ENCODE measurements at places on chromosomes 4 and X.
A peak's percentile ranks its signal among the peaks of the same experiment; 100 is the strongest.

GRCh38 chr4:174275101-174275500 is 8.4 kb downstream of the FBXO8 start:
- no peak for DNase-seq

GRCh38 chr4:735583-735982 is 30.0 kb downstream of the PCGF3 start:
- no peak for DNase-seq

DNA sequence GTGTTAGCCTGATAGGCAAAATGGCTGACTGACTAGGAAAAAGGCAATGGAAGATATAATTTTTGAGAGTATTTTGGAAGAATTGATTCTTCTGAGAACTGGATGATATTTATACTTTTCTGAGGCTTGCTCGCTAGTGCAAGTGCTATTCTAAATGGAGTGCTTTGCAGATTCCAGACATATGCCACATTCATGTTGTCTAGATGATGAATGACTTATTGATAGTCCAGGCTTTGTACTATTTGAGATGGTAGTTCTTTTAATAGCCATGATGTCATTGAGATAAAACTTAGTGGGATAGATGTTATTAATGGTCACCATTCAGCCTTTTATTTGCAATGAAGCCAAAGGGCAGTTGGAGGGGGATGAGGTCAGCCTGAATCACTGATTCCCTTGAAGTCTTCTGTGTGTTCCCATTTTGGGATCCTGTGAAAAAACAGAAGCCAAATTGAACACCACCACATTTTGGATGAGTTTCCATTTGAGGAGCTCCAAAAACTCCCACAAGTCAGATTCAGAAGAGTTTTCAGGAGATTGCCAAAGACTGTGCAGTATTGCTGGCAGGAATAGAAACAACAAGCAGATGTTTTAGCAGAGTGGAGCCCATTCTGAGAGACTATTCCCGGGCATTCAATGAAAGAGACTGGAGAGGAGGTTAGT is 184.1 kb downstream of the IL1RAPL2 start:
- DNase-seq: no peak

- DNase-seq: no peak
Observed at GRCh38 chr4:123421227-123421936, 24.8 kb downstream of the SPRY1 start.

GRCh38 chrX:103248553-103248952 is 6.4 kb downstream of the TCEAL8 start:
- DNase-seq: no peak

DNA sequence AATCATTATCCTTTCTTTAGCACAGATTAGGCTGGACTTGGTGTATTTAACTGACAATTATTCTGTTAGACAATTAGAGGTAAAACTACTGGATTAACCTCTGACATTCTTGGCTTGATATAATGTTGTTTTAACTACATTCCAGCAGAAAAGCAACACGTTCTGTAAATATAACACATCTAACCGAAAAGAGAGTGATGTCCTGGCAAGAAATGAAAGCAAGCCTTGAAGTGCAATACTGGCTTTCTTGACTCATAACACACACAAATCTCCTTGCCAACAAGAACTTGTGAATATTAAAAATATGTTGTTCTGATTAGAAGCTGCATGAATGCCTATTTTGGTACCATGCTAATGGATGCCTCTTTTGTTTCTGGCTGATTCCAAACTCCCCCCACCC is 76.4 kb downstream of the EFHC2 start:
- DNase-seq: no peak

- no peak for DNase-seq
Observed at GRCh38 chr4:56127716-56128115, 179.0 kb downstream of the CEP135 start.

GRCh38 chr4:141132709-141133145 is 542 bp downstream of the RNF150 start:
- no peak for DNase-seq

DNA sequence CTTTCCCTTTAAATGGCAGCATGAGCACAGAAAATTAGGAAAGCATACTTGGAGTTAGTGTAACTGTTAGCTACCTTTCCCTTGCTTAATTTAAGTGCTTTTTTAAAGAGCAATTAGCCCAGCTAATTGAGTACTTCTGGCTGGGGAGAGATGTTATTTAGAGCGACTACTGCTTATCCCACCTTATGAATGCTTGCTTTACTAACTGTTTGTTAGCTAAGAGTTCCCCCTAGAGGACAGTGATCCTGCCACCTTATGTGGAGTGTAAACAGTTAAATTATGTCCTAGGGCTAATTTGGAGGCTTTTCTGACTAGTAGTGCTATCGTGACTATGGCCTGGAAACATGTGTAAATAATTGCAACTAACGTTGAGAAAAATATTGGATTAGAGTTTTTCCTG is 909.4 kb downstream of the FSTL5 start:
- DNase-seq: no peak

DNA sequence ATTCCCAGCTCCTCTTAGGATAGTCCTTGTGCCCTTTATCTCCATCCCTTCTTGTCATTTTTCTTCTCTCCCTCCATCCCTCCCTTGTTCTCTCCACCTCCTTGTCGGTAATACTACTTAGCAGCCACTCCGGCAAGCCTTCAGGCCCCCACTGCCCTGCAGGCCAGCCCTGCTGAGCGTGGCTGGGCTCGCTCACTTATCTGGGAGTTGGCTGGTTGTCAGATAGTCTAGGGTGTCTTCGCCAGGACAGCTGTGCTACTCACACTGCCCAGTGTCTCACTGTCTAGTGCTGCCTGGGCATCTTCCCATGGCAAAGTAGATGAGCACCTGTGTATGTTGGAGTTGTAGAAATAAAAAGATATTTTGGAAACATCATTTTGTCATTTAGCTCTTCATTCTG is 75.0 kb downstream of the STK32B start:
- no peak for DNase-seq

DNA sequence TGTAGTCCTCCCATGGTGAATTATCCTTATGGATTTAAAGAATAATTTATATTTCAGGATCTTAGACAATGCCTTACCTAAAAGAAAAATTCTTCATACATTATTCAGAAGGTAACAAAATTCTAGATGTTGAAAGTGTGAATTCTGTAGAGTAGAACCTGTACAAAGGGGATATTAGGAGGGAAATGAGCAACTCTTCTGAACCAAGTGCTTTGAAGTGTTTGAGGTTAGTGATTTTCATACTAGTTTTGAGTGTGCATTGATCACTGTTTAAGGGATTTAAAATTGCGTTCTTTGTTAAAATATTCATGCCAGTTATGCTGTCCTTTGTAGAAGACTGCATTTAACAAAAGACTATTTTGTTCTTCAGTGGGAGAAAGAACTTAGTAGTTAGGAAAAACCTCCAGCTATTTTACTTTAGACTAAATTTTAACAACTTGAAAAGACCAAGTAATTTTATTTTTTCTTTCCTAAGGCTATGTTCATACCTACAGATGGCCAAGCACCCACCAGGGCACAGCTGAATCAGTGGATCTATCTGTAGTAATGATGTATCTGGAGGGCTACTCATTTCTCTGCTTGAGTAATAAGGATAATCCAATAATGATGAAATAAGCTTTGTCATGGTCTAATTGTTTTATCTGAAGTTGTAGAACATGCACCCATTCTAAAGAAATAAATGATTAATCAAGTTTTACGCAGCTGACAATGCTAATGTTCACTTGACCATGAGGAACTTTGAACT is 134.3 kb upstream of the RPS6KA6 start:
- DNase-seq: no peak

DNA sequence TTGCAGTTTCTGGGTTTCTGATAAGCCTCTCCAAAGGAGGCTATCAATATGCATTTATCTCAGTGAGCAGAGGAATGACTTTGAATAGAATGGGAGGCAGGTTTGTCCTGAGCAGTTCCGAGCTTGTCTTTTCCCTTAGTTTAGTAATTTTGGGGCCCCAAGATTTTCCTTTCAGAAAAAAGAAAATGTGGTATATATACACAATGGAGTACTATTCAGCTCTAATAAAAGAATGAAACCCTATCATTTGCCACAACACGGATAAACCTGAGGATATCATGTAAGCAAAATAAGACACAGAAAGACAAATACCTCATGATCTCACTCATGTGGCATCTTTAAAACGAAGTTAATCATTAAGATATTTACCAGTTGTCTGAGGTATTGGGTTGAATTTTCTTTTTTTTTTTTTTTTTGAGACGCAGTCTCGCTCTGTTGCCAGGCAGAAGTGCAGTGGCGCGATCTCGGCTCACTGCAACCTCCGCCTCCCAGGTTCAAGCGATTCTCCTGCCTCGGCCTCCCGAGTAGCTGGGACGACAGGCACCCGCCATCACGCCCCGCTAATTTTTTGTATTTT is 540 bp downstream of the ZNF721 start:
- no peak for DNase-seq

DNA sequence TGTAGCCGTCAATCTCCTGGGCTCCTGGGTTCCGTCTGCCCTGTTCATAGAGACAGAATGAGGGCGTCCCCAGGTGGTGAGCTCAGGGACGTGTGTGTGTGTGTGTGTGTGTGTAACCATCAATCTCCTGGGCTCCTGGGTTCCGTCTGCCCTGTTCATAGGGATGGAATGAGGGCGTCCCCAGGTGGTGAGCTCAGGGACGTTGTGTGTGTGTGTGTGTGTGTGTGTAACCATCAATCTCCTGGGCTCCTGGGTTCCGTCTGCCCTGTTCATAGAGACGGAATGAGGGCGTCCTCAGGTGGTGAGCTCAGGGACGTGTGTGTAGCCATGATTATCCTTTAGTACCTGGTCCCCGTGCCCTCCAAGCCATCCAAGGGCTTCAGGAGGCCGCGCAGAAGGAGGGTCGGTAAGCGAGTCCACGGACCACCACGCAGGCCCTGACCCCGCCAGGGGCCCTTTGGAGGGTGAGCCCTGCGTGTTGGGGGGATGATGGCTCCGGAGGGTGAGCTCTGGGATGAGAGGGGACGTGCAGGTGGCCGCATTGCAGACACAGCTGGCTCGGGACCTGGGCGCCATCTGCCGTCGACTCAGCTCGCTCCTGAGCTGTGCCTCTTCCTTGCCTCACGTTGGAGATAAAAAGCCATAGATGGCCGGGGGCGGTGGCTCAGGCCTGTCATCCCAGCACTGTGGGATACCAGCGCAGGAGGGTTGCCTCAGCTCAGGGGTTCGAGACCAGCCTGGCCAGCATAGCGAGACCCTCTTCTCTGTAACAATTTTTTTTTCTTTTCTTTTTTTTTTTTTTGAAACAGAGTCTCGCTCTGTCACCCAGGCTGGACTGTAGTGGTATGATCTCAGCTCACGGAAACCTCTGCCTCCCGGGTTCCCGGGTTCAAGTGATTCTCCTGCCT is 5.4 kb upstream of the GTPBP6 start:
- DNase-seq: peak; percentile 59

- no peak for DNase-seq
Observed at GRCh38 chr4:16075061-16075460, 8.8 kb downstream of the PROM1 start.

DNA sequence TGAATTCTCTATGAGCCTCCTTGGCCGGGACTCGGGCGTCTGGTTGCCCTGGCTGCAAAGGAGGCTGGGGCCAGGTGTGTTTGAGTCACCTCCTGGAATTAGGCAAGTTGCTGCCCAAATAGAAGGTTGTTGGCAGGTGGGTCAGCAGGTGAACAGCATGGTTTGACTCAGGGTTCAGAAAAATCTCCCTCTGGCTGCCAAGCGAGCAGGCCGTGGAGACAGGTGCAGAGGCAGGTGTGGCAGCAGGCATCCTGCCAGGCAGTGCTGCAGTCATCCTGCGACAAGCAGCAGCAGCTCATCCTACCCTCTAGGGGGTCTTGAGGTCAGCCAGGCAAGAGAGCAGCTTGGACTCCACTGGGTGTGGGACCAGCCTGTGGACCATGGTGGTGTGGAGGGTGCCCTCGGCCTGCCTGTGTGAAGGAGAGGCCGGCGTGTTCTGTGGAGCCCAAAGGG is 8.2 kb downstream of the MSANTD1 start:
- no peak for DNase-seq

DNA sequence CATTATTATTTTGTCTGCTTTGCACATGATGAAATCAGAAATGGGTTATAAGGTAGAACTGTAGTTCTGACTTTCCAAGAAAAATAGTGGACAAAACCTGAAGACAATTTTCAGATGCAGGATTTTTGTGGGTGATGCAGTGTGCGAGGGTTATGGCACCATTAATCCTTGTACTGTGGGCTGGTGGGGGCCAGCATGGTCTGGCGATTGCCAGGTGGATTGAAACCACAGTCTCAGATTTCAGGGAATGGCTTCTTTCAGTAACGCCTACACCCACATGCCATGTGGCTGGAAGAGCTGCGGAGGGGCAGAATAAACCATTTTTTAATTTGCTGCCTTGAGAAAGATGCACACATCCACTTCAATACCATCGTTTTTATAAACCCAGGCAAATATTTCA is 150.5 kb downstream of the ARSF start:
- DNase-seq: no peak

DNA sequence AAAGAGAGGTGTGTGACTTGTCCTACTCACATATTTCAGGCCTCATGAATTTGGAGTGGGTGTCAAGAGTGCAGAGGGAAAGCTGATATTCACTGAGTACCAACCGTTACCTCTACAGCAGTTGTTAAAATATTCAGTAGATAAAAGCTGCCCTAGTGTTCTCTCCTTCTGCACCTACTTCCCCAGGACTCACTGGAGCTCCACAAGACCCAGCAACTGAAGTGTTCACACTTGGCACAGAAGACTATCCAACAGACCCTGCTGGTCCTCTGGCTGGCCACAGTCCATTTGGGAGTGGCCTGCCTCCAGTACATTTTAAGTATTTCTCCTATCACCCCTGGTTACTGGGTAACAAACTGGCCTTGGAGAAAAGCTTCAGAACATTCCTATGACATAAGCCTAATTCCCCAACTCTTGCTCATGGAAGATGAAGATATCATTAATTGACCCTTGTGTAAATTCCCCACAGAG is 70.8 kb downstream of the PPARGC1A start:
- no peak for DNase-seq

- no peak for DNase-seq
Observed at GRCh38 chr4:173181848-173182247, 13.2 kb downstream of the GALNT7 start.

DNA sequence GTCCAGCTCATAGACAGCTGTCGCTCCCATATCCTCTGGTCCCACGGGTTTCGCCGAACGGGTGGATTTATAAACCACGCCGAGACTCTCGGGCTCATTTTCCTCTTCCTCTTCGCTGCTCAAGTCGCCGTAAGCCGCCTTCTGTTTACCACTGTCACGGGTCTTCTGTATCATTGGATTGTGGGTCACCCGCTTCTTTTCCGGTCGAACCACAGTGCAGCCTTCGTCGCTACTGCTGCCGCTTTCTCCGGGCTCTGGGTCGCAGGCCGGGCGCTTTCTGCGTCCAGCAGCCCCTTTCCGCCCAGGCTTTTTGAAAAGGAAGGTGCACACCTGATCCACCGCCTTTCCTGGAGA is 311 bp downstream of the RNF113A start:
- peak; percentile 6 for DNase-seq

- no peak for DNase-seq
Observed at GRCh38 chrX:95040104-95040503, 1366.1 kb downstream of the FAM133A start.

DNA sequence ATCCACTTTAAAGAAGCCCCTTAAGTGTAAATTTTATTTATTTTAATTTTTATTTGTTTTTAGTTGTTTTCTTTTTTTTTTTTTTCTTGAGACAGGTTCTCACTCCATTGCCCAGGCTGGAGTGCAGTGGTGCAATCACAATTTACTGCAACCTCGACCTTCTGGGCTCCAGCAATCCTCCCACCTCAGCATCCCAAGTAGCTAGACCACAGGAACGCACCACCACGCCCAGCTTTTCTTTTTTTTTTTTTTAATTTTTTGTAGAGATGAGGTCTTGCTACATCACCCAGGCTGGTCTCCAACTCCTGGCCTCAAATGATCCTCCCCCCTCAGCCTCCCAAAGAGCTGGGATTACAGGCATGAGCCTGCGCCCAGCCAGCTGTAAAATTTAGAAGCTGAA is 6.0 kb downstream of the SAT1 start:
- no peak for DNase-seq
